Glomerular endothelial cell (primary cell): ENCODE measurements at places on chromosomes 3 and 15. TPM values are rescaled to one million over a fixed set of nuclear protein-coding genes. Genes with fewer than 3 reads are reported as not detected.

SEMA3B gene
- total RNA-seq: 0.34 and 2.2 TPM in 2 replicates

XPC gene
- 50.4 and 56.7 TPM in 2 replicates for total RNA-seq

GOLGA8H gene
- 0.23 TPM in 1 of 2 replicates, not detected in the other for total RNA-seq

CPB1 gene
- total RNA-seq: 0.12 TPM in 1 of 2 replicates, not detected in the other

LINGO1 gene
- total RNA-seq: 0.18 TPM in 1 of 2 replicates, not detected in the other

TIPIN gene
- 2.7 and 3.6 TPM in 2 replicates for total RNA-seq

IQCF5 gene
- total RNA-seq: not detected in 2 replicates

DNA sequence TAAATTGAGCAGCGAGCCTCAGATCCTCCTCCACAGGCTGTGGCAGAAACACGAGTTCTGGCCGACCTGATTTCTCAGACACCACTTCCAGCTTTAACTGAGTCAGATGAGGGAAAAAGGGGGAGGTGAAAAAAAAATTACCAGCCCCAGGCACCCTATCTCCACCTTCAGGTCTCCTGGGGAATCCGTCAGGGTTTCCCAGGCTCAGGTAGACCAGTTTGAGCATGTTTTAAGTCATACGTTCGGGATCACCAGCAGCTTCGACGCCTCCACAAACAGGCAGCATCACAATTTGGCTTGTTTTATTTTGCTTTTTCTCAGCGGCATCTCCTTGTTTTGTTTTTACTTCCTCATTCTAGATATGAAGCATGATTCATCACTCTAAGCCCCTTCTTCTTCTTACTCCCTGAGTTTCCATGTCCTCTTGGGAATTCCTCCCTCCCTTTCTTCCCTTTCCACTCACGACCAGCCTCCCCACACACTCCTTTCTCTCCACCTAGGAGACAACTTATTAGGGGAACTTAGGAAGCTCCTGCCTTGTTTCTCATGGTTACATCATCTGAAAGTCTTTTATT lies 190.1 kb downstream of the ZNF621 start:
- no peak for DNase-seq

- DNase-seq: no peak
These were observed 332.5 kb upstream of the TBL1XR1 start for GRCh38 chr3:177529716-177530335.

TJP1 gene
- total RNA-seq: 99.0 and 142 TPM in 2 replicates

DNA sequence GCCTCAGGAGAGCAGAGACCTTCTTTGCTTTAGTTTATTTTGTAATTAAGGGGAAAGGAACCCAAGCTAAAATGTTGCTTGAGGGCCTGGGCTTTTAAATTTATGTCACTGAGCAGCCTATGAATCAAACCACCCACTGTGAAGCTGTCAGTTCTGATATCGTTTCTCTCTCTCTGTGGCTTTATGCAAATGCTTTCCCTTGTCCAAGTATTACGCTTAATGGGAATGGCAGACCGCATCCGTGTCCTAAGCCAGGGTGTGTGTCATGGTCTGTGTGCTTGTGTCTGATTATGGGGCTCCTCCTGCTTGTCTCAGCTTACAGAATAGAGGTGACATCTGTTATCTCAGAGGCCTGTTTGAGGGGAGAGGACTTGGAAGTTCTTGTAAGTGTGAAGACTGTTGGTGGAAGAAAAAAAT lies 82.4 kb downstream of the EBLN2 start:
- DNase-seq: no peak

DNA sequence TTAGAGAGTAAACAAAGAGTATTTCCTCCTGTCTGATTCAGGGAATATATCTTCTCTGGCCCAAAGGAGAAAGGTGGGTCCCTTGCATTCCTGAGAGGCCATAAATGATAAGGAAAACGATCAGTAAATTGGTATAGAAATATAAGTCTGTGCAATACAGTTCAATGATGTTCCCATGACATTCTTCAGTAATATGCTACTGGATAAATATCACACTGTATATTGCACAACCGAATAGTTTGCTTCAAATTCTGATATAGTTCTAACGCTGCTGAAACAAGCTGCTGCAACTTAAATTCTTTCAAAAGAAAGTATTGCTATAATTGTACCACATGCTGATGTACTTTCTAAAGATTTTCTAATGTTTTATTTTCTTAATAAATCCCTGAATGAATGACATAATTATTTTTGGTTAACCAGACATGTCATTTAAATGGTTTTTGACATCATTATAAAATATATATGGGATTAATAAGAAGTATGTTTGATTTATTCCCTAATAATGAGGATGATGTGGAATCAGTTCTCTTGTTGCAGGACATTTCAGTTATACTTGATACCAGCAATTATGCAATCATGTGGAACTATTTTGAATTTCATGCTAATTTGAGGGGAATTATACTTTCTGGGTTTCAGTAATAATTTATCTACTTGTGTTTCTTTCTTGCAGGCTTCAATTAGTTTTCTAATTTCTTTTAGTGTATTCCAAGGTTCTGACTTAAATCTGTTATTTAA lies 44.9 kb downstream of the FGF7 start:
- DNase-seq: no peak

DNA sequence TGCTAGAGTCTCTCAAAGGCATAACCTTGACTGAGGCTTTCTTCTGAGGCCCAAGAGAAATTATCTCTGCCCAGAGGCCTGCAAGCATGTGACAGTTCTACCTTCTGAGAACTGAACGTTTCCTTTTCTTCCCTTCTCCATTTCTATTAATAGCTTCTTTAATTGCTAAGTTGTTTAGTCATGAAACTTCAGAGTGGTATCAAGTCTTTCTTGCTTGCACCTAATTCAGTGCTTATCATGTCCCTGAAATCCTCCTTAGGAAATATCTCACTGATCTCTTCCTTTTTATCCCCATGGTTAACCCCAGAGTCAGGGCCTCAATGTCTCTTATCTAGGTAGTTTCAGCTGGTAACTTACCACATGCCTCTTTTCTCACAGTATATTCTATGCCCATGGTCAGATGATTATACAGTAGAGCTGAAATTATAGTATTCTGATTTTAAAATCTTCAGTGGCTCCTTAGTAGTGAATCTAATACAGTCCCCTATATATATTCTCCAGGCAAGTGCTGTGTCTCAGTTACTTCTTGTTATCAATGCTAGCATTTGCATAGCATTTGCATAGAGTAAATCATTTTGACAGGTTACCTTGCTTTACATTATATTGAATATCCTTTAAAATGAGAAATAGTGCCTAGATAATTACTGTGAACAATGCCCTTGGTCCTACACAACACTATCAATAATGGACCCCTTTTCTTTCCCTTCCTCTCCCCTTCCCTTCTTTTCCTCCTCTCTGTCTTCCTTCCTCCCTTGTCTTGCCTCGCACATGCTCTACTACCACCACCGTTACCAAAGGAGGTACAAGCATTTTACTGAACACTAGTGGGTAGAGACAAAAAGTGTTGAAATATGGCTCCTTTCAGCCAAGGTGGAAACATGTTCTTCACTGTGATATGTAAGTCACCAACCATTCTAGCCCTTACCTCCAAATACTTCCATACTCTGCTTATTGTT lies 33.0 kb downstream of the KBTBD8 start:
- no peak for DNase-seq

RFX7 gene
- total RNA-seq: 14.7 and 21.5 TPM in 2 replicates

GRCh38 chr3:171058058-171058457 lies 31.5 kb upstream of the SLC2A2 start:
- DNase-seq: no peak

VILL gene
- total RNA-seq: 6.7 and 7.6 TPM in 2 replicates

C3orf85 gene
- not detected in 2 replicates for total RNA-seq

- DNase-seq: no peak
These were observed 48.9 kb downstream of the SCN5A start for GRCh38 chr3:38600551-38600950.

DNA sequence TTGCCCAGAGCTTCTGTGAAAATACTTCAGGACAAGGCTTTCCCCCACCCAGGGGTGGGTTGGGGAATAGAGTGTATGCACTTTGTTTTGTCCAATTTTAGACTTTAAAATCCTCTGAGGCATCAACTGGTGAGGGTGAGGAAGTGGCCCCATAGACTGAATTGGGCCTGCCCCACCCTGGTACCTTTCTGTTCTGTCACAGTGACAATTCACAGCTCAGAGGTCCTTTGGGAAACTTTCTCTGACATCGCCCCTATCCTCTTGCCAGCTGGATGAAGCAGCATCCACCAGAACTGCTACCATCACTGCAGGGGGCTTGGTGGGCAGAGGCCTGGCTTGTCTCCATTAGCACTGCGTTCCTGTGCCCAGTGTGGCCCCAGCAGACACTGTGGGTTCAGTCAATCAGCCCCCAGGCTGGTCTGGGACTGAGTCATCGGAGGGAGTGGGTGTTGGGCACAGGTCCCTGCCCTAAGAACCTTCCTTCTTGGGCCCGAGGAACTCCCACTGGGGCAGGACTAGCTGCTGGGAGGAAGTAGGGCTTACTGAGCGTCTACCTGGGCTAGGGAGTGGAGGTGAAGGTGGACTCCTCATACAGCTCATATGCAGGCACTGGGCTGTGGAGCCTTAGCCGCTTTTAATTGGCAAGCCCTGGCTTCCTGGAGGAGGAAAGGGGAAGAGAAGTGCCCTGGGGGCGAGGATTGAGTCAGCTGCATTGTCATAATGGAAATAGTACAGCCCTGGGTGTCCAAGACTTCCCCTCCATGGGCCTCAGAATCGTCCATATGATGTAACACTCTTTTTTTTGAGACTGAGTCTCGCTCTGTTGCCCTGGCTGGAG lies 1.5 kb upstream of the PPM1M start:
- DNase-seq: no peak

DNA sequence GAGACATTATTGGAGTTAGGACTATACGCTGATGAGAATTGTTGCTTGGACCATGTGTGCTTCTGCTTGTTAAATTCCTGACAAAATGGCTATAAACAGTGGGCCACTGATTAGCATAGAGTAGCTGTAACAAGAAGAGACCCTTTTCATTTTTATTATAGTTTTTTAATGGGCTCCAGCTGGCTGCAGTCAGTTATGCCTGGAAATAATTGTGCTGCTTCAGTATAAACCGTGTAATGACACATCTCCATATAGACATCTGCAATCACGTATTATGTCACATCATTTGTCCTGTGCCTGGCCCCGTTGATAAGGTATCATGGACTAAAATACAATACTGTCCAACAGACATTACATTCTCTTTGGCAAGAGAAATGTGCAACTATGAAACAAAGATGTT lies 50.9 kb downstream of the ARPP21 start:
- no peak for DNase-seq

DNA sequence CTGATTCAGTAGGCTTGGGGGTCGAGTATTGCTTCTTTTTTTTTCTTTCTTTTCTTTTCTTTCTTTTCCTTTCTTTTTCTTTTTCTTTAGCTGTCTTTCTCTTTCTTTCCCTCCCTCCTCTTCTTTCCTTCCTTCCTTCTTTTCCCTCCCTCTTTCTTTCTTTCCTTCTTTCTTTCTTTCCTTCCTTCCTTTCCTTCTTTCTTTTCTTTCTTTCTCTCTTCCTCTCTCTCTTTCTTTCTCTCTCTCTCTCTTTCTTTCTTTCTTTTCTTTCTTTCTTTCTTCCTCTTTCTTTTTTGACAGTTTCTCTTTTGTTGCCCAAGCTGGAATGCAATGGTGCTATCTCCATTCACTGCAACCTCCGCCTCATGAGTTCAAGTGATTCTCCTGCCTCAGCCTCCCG lies 36.0 kb downstream of the TM4SF4 start:
- DNase-seq: no peak

DNA sequence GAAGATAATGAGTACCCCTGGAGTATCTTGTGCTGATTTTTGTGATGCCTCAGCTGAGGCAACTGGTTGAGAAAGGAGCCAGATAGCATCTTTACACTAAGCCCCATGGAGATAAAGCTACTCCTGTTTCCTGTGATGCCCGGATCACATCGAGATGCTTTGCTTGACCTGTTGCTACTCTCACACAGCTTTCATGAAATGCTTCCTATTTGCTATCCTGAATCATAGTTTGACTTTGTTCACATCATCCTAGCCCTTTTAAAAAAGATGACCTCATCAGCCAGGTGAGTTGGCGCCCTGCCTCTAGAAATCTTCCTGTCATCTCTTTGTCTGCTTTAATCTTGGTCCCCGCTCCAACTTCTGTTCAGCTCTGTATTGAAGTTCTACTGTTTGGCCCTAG lies 409.6 kb upstream of the TBL1XR1 start:
- no peak for DNase-seq

- DNase-seq: no peak
These were observed 66.3 kb upstream of the NAALADL2 start for GRCh38 chr3:174792864-174793263.

DNA sequence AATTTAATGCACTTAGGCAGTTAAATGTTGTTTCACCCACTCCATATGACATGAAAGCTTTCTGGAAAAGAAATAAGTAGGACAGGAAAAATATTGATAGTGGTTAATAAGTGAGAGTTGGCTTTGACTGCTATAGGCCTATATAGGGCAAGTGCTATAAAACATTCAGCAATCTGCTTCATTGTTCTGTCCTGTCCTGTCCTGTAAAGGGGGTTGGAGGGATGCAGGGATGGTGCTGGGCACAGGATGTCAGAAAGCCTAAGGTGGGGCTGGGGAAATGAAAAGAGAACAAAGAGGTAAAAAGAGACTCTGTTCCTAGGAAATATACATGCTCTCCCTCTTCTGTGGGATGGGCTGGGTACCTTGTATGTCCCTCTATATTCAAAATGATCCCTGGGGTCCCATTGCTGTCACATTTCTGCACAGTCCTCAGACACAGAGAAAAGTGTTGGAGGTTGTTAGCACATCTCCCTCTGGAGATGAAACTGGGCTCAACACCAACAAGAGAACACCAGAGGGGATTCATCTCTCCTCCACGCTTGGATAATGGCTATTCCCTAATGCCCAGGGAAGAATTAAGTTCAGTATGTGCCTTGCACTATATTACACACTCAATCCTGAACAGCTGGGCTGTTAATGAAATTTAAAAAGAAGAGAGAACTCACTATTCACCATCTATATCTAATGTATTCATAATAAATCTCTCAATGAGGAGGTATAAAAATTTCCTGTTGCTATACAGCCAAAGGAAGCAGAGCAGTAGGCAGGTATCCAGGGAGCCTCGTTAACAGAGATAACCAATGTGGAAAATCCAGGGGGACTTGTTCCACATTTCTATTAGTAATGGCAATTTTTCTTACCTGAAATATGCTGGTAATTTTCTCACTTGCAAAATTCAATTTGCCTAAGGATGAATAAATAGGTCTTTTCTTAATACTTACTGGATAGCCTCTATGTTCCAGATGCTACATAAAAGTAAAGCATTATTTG lies 108.1 kb upstream of the ZBED2 start:
- no peak for DNase-seq

GRCh38 chr15:82613747-82614146 lies 33.4 kb downstream of the CPEB1 start:
- no peak for DNase-seq

CHRNA3 gene
- total RNA-seq: not detected in 2 replicates

GRCh38 chr15:68603951-68604350 lies 25.2 kb downstream of the CORO2B start:
- DNase-seq: no peak
